ENCODE measurements at places on chromosomes 16 and 17.

DNA sequence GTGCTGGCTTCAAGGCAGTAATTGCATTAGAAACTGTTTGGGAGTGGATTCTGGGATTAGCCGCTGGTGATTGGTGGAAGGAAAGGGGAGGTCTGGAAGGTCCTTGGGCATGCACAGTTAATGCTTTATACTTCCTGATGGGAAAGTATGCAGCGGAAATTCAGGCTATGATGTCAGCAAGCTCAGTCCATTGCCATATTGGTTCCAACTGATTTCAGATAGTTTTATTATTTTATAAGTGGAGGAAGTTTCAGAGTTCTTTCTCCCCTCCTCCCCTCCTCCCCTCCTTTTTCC lies 8.1 kb upstream of the CMTR2 start:
- no peak for DNase-seq

DNA sequence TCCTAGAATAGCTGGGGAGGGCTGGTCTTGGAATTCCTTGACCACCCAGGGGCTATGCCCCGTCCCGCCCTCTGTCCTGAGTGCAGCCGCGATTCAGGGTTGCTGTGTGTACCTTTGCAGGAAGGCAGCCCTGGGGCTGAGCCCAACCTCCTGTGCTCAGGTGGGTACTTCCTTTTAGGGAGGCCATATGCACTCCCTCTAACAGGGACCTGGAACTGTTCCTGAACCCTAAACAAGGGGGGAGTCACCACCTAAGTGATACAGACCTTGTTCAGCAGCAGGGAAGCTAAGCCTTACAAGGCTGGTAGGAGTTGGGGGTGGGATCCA lies 24.6 kb downstream of the LLGL2 start:
- DNase-seq, result no peak

GRCh38 chr17:7862692-7863437 lies 5.1 kb downstream of the CYB5D1 start:
- no peak for DNase-seq

DNA sequence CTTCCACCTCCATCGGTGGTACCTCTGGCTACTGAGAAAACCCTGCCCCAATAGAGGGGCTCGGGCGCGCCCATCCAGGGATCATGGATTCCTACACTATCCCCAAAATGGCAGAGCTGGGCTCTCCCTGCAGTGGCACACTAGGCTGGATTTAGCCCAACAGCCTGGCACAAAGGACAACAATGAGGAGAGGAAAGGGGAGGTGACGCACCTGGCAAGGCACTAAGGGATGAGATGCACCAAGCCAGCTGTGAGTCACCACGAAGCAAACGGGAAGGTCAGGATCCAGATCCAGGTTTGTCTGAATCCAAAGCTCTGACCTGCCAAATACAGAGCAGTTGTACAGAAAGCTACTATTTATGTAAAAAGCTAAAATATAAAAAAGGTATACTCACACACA lies 18.1 kb downstream of the UBE2O start:
- no peak for DNase-seq

DNA sequence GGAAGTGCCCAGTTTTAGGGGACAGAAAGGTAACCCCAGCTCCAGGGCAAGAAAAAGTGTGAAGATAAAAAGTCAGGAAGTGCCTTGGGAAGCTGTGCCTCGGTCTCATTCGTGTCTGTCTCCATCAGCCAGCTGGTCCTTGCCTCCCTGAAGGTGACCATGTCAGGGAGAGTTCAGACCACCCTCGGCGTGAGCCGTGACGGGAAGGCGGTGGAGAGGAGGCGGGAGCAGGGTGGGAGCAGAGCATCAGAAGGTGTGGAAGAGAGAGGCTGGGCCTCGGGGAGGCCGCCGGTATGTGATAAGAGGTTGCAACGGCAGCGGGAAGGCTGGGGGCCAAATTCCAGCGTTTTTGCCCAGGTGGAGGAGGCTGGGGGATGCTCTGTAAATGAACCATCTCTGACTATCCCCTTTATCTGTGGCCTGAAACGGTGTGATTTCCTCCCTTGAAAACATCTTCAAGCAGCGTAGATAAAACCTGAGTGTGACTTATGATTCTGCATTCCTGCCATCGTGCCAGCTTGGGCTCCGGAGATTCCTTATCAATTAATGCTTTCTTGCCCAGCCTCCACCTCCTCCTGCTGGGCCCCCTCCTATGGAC lies 251.8 kb downstream of the IRF8 start:
- DNase-seq, result no peak

GRCh38 chr16:52756812-52757517 lies 210.0 kb upstream of the TOX3 start:
- DNase-seq, result no peak

DNA sequence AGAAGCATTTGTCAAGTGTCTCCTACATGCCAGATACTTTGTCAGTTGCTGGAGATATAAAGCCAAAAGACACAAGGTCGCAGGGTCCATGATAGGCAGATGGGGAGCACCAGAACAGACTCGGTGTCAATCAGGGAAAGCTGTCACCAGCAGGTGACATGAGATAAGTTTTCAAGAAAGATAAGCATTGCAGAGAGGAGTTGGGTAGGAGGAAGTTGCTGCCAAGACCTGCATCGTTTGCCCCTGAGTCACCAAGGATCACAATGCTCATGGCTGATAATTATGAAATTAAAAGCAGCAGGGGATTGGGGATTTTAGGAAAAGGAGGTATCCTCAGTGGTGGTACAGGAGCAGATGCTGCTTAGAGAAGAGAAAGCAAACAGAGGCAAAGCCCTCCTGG lies 551.1 kb upstream of the CDH11 start:
- DNase-seq, result no peak

GRCh38 chr16:78813661-78814311 lies 714.3 kb downstream of the WWOX start:
- no peak for DNase-seq

DNA sequence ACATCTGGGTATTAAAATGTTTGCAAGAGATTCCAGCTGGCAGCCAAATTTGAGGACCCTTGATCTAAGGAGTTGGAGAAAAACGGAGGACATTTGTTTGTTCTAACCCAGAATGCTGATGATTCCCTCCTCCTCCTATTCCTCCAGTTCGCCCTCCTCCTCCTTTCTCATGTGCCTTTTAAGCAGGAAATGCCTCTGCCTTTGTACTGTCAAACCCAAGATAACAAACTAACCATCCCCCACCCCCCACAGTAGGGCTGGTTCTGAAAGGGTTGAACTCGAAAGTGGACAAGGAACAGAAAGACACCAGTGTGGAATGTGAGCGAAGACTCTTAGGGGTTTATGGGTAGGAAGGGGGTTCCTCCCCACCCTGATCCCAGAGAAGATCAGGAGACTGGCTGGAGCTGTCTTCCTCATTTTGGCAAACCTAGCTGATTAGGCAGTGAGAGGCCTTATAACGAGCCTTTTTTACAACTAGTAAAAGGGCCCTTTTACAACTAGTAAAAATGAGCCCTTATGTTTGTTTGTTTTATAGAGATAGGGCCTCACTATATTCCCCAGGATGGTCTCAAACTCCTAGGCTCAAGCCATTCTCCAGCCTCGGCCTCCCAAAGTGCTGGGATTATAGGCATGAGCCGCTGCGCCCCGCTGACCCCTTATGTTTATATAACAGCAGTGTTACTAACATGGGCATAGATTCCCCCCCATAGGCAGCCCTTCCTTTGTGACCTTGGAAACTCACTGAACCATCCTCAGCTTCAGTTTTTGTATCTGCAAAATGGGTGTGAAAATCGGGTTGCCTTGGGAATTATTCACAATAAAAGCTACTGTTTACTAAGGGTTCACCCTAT lies 975 bp downstream of the CHD9 start:
- peak; percentile 53 for DNase-seq

GRCh38 chr17:40666331-40666730 lies 1.4 kb upstream of the KRT222 start:
- DNase-seq, result no peak

GRCh38 chr17:17393976-17394375 lies 82.8 kb upstream of the MED9 start:
- no peak for DNase-seq

GRCh38 chr17:80442764-80443163 lies 27.8 kb downstream of the ENDOV start:
- DNase-seq, result no peak

DNA sequence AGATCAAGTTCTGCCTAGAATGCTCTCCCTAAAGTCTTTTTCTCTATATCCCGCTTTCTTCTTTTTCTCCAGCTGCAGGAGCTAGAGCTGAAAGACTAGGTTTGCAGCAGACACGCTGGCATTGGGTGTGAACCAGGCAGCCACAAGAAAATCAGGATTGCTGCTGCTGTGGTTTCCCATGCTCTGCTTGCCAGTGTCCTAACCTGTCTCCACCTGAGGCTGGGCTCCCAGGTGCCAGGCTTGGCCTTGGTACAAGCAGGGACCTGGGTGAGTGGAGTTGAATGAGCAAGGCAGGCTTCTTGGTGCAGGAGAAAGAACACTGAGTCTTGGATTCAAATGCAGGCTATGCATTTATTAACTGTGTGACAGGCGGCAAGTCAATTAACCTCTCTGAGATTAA lies 440.3 kb upstream of the MAF start:
- no peak for DNase-seq

- DNase-seq, result no peak
Measured at GRCh38 chr17:51044976-51045375, 75.7 kb downstream of the SPAG9 start.

DNA sequence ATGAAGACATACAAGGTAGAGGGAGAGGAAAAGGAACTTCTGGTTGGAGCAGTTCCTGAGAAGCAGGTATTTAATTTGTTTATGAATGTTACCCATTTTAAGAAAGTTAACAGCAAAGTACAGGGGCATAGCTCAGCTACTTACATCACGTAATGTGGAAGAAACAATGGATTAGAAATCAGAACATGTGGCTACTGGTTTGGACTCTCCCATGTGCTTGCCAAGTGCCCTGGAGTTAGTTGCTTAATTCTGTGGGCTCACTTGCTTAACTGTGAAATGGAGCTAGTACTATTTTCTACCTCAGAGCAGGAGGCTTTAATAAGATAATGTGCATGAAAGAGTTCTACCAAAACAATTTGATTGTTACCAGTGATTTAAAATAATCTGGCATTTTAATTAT lies 27.3 kb downstream of the RSPRY1 start:
- no peak for DNase-seq

DNA sequence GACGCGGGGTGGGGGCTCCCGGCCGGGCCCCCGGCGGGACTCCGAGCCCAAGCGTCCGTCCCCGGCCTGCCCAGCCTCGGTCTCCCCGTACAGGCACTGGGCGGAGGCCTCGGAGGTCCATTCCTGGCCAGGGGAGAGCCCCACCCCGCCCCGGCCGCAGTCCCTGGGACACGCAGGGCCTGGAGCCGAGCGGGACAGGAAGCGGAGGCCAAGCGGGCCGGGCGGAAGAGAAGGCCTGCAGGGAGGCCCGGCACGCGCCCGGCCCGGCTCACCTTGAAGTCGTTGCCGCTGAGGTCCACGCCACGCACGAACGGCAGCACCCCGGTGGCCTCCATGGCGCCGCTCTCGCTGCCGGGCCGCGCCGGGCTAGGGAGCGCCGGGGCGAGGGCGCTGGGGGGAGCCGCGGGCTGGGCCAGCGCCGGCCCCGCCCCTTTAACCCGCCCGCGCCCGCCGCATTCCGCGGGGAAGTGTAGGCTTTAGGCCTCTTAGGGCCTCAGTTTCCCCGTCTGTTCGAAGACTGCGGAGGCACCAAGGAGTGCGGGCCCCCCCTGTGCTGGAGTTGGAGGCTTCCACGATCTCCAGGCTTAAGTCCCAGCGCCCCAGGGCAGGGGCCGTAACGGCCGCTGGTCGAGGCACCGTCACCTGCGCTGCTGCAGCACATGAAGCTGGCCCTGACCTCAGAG lies at the start of gene FLII:
FLII (minus strand) TSS at position 383 of the 683 bp plus-strand sequence; CDS start at position 335, 48 bp downstream.
- DNase-seq, result no peak

GRCh38 chr17:27968206-27968732 lies 74.2 kb upstream of the NLK start:
- no peak for DNase-seq

DNA sequence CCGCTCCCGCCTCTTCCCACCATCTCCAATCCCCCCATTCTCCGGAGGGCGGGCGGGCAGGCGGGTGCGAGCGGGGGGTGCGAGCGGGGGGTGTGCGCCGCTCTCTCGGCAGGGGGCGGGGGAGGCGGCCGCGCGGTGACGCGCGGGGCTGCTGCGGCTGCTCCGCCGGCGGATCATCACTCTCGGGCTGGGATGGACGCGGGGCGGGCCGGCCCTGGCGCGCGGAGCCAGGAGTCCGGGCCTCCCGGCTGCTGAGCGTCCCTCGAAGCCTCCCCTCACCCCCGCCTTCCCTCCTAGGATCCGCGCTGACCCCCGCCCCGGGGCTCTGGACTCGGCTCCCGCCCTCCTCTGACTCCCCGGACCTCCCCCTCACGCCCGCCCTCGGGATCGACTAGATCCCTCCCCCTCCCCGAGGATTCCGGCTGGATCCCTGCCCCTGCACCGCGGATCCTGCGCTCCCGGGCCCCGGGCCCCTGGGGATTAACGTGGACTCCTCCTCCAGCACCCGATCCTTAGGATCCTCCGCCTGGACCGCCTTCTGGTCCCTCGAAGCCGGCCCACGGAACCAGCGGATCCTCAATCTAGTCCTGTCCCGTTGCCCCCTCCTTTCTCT lies 946 bp upstream of the TMEM256 start:
- no peak for DNase-seq

All from mesenteric fat pad (tissue), 1 donor.